ENCODE measurements at places on chromosomes 6 and 20.

DNA sequence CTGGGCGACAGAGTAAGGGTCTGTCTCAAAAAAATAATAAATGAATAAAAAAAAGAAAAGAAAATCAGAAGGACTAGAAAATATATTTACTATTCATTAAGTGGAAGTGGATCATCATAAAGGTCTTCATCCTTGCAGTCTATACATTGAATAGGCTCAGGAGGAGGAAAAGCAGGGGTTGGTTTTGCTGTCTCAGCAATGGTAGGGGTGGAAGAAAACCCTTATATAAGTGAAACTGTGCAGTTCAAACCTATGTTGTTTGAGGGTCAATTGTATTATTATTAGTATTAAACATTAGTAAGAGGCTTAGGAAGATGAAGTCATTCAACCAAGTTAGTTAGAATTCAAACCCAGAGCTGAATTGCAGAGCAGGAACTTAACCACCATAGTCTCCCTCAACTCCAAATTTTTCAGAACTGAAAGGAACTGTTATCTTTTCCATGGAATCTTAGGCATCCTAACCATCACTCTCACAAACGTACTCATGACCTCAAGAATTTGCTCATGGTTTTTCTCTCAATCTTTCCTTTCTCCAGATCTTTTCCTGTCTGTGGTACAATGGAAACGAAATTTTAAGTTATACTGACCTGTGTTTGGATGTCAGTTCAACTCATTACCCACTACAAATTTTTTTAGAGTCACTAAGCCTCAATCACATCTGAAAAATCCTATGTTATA lies 7.7 kb upstream of the SMIM13 start:
- DNase-seq, result no peak

DNA sequence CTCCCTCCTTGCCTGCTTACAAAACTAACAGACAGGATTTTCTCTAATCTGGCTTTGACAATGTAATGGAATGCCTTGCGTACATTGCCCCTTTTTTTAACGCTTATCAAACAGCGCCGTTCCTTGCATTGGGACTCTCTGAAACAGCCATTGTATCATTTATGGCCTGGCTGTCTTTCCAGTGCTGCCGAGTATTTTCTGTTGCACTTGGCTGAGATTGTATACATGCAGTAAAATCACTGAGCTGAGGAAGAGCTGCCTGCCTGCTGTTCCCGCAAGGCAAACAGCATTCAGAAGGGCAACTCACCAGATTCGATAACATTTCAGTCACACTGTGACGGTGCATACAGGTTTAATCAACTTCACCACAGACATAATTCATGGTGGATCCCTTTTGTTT lies 106.0 kb downstream of the SH3BGRL2 start:
- DNase-seq, result no peak

DNA sequence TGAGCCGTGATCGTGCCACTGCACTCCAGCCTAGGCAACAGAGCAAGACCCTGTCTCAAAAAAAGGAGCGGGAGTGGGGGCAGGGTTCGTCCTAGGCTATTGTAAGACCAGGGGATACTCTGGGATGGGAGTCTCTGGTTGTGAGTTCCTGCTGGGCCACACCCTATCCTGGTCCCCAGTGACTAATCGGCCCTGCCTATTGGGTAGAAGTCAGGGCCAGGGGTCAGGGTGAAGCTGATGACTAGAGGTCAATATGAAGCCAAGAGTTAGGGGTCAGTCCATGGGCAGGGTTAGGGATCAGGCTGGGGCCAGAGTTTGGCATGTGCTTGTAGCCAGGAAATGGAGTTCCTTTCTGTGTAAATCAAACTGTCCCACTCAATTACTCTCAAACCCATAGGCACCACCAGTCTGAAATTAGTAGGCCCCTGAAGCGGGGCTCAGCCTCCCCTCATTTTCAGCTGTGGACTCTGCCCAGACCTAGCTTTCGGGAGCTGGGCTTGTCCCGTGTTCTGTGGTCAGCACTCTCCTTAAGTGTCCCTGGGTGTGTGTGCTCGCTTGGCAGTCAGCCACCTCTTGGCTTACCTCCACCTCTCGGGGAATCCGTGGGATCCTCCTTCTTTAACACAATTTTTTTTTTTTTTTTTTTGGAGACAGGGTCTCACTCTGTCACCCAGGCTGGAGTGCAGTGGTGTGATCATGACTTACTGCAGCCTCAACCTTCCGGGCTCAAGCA lies 1.8 kb downstream of the HSPA12B start:
- DNase-seq, result no peak

DNA sequence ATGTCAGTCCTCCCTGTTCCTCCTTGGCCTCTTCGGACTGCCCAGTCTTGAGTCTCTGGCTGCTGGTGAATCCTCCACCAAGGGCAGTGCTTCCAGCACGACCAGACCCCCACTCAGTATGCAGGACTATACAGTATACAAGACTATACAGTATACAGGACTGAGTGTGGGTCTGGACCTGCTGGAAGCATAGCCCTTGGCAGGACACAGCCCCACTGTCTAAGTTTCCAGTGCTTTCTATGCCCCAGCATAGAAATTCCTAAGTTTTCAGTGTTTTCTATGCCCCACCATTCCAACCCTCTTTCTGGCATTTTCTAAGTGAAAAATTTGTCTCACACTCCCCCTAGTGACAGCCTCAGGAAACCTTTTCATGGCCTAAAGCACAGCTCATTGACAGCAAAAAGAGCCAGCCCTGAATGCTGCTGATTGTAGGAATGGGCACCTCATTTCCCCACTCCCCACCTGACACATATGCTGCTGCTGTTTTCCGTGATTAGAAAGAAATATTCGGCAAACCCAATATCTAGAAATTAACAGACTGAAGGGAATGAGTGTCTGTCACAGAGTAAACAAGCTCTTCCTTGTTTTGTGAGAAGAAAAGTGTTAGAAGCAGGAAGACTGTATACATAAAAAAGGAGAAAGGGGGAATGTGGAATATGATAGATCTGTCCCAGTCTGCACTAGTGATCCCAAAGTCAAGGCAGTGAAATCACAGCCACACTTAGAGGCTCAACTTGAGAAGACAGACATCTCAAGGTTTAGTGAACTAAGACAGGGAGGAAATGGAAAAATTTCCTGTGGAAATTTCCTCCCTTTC lies 206.9 kb downstream of the IBTK start:
- DNase-seq, result no peak

DNA sequence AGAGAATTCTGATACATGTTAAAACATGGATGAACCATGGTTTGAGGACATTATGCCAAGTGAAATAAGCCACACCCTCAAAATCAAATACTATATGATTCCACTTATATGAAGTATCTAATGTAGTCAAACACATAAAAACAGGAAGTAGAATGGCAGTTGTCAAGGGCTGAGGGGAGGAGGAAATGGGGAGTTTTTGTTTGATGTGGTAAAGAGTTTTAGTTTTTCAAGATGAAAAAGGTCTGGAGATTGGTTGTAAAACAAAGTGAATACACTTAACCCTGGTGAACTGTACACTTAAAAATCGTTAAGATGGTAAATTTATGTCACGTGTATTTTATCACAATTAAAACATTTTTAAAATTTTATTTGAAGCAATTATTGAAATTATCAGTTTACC lies 127.4 kb upstream of the GRIK2 start:
- DNase-seq, result no peak

- no peak for DNase-seq
Observed at GRCh38 chr6:135475292-135475886, 22.2 kb downstream of the AHI1 start.

- no peak for DNase-seq
Observed at GRCh38 chr6:108250240-108250866, 10.5 kb downstream of the SNX3 start.

DNA sequence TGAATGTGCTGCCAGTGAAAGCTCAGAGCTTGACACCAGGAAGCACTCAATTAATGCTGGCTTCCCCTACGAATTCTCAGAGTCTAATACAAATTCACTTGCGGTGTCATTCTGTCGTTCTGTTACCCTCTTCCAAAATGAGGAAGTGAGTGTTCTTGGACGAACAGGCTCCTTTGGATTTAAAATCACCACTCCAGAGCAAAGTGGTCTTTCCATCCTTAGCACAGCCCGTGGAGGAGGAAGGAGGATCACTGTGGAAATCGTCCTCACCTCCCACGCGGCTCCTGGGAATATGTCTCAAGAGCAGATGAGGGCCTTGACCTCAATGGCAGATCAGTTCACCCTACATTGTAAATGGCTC lies 41.7 kb downstream of the RIOK1 start:
- no peak for DNase-seq

DNA sequence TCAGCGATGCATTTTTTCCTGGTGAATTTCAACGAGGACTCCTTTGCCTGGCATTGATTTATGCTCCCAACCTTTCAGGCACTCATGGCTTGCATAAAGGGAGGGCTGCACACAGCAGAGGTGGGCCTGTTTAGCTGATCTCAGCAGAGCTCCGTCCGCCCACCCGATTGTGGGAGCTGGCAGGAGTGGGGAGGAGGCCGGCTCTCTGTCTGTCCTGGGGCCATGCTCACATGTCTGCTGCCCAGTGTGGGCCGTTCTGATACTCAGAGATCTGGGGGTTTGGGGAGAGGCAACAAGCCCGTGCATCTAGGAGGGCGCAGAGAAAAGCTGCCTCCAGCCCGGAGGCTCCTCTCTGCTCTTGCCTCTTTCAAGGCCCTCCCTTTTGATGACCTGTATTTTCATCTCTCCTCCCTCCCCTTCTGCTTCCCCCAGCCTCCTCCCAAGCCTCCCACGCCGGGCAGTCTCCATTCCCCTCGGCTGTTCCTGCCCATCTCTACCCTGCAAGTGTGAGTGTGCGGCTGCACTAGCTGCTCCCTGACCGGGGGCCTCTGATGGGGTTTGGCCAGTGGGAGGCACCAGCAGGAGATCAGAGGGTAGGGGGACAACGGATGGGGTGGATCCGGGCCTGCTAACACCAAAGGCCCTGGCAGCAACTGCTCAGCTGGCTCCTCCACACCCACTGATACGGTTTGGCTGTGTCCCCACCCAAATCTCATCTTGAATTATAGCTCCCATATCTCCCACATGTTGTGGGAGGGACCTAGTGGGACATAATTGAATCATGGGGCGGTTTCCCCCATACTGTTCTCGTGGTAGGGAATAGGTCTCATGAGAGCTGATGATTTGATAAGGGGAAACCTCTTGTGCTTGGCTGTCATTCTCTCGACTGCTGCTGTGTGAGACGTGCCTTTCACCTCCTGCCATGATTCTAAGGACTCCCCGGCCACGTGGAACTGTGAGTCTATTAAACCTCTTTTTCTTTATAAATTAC lies 39.6 kb upstream of the MLN start:
- DNase-seq, result no peak

GRCh38 chr6:141764388-141764787 lies 368.3 kb upstream of the GJE1 start:
- no peak for DNase-seq

DNA sequence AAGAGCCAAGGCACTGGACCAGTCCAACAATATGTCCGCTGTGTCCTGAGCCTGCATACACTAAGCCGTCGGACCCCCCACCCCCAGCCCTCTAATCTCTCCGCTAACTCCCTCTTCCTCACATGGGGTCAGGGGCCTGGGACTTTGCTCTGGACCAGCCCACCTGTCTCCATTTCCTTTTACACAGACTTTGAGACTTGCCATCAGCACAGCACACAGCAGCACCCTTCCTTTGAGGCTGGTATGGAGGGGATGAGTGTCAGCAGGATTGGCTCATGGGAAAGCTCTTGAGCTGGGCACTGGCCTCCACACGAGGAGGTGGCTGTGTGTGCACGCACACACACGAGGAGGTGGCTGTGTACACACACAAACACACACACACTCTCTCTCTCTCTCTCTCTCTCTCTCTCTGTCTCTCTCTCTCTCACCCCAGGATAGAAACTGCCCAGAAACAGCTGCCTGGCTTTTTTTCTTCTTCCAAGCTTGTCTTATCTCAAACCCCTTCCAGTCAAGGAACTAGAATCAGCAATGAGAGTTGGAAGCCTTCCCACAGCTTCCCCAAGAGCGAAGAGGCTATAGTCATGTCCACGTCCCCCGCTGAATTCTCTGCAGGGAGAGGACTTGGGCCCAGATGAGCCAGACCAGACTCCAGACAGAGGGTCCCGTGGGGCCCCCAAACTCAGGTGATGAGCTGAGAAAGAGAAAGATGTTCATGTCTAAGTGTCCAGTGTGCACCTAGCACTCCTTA lies 18.6 kb downstream of the SLC9A8 start:
- no peak for DNase-seq

DNA sequence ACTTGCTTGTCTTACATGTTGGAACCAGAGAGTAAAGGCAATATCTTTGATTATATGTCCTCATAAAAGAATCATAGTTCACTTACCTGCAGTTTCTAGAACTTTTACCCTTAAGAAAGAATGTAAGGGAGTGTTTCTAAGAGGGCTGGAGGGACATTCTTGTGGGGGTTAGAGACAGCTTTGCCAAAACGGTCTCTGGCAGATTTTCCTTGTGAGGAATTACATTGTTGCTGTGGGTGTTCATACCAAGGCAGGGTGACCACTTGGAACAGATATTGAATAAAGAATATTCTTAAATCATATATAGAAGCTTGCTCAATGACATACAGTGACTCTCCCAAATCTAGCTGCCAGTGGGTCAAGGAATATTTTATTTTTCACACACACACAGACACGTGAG lies 517.6 kb upstream of the SOX4 start:
- no peak for DNase-seq

DNA sequence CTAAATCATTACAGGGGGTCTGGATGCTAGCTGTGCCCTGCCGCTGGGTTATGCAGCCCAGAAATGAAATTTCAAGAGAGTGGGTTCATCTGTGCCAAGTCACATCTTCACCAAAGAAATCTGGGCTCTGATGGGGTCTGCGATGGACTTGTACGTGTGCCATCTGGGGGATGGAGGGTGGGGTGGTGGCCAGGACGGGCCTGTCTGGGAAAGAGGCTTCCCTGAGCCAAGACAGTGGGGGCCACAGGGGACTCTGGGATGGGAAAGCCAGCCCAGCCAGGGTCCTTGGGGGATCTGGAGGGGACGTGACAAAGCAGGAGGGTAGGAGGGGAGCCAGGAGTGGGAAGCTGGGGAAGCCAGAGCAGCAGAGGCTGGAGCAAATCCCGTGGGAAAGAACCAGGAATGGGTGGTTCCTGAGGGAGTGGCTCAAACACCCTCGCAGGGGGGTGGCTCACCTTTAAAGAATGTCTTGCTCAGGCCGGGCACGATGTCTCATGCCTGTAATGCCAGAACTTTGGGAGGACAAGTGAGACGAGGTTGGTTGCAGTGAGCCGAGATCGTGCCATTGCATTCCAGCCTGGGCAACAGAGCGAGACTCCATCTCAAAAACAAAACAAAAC lies 36.3 kb upstream of the SULF2 start:
- no peak for DNase-seq

GRCh38 chr6:108673153-108673552 lies 112.4 kb downstream of the FOXO3 start:
- no peak for DNase-seq

DNA sequence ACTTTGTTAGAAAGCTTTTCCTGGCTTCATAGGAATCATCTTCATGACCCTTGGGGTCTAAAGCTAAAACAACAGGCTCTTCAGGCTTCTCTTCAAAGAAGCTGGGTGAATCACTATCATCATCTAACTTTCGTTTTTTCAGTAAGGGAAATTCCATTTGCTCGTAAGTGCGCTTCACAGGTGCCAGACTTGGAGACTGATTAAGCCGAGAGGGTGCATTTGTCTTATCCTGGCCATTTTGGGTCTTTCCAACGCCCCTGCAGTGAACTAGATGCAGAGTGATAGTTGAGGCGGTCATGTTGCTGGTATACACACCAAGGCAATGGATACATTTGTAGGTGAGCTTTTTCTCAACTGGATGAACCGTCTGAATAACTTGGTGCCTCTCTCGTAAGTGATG lies 38.8 kb downstream of the ADNP start:
- DNase-seq, result no peak

- no peak for DNase-seq
Observed at GRCh38 chr6:52024451-52025068, 62.9 kb downstream of the PKHD1 start.

Measured in activated CD8-positive, alpha-beta memory T cell treated with anti-CD3 and anti-CD28 coated beads for 24 hours (primary cell).